ENCODE measurements at places on chromosomes 1 and 21.

- peak; percentile 73 for DNase-seq
These were observed 4.0 kb downstream of the WDR26 start for GRCh38 chr1:224430511-224431113.

DNA sequence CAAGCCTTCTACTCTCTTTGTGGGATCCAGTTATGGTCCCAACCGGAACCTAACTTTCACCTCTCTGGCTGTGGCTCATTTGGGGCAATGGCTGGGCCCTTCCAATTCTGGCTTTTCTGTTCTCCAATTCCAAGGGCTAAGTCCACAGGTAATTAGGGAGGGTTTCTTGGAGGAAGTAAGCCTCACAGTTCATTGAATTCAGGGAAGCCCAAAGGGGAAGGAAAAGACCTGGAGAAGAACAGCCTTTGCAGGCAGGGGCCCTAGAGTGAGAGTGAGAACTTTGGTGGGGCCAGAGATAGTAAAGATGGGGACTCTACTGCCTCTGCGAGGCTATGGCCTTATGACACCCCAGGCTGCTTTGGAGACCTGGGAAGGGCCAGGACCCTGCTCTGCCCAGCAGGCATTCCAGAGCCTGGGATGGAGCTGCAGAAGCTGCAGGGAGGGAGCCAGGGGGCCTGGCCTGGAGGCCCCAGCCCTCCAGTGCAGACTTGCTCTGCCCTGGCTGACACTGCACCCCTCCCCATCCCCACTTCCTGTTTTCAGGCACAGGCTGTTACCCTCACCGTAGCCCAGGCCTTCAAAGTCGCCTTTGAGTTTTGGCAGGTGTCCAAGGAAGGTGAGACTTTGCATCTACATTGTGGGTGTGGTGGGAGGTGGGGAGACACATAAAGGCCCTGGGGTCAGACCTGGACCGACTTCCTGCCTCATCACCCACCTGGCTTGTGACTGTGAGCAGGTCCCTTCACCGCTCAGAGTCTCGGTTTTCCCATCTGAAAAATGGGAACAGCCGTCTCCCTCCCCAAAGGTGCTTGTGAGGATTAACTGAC lies 18.9 kb downstream of the LDLRAP1 start:
- DNase-seq, result peak; percentile 90

- no peak for DNase-seq
These were observed 36.2 kb upstream of the EFCAB14 start for GRCh38 chr1:46755121-46755520.

GRCh38 chr1:169892927-169893644 lies 610 bp downstream of the SCYL3 start:
- peak; percentile 14 for DNase-seq

DNA sequence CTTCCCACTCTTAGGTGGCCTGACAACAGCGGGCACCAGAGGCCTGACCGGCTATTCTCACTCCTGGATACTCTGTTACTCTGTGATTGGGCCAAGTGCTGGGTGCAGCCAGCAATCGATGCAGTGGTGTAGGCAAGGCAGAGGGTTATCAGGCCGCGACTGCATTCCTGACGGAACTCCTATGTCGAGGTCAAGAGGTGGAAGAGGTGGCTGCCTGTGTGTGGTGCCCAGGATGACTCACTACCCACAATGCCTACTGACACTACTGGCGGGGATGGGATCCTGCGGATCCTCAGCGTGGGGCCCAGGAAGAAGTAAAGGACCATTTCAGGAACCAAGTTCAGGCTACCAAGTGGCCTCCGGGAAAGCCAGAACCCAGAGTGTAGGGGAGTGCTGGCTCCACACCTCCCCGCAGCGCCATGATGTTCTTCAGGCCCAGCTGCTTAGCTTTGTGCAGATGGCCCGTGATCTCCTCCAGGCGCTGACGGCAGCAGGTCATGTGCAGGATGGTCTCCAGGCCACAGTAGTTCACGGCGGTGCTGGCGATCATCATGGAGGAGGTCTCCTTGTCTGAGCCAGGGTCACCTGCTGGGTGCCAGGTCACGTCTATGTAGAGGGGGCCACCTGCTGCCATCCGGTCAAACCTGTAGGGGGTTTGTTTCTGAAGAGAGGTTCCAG lies 4.9 kb downstream of the MTHFR start:
- no peak for DNase-seq

DNA sequence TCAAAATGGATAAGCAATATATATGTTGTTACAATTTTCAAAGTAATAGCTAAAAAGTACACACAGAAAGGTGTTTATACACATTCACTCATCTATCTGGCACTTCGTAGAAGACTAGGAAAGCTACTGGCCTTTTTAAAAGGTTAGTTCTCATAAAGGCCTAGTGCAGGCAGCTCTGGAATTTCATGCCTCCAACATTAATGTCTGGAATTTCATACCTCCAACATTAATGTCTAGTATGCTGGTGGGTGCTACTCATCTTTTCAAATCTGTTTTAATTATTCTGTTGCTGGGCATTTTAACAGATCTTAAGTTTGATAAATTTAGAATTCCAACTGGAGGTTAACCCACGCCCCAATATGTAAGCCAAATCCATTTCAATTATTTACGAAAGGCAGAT lies 124.2 kb downstream of the AKT3 start:
- no peak for DNase-seq

DNA sequence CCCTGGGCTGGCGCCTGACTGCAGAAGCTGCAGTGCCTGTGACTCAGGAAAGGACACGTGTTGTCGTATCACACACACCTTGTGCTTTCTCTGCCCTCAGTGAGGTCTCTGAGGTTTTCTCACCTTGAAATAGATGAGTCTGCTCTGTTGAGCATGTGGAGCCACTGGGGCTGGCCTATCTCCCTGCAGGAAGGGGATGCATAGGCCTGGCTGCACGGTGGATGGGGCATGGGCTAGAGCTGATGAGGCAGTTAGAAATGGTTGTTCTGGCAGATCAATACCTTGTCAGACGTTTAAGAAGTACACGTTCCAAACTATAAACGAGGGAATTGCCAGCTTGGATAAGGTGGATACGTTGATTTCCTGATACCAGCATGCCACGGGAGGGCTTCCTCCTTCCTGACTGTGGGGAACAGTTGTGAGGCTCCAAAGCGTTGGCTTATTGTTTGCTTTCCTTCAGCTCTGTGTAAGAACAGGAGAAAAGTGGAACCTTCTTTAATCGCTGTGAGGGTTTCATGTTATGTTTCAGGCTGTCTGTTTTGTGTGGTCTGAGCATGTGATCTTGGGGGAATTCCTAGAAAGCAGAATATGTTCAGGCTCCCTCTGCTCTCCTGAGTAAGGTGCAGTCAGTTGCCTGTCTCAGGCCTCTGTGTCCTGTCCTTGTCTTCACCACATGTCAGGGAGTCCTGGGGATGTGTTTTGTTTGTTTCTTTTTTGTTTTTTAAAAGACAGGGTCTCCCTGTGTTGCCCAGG lies 44.8 kb downstream of the PCNT start:
- peak; percentile 45 for DNase-seq

DNA sequence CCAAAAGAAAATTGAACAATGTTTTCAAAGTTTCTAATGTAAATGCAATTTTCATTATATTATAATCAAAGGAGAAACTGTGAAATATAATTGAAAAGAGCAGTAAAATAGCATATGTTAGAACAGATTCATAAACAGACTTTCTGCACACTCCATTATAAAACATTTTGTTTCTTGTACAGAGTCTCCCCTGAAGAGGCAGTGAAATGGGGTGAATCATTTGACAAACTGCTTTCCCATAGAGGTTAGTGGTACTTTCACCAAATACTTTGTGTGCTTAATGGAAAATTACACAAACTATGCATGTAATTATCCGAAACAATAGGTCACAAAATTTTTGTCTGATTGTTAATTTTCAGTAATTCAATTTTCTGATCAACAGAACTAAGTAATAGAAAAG lies 1.9 kb downstream of the RGS18 start:
- DNase-seq, result no peak

- DNase-seq, result no peak
These were observed 28.5 kb upstream of the EPS8L3 start for GRCh38 chr1:109792056-109792831.

- no peak for DNase-seq
These were observed 118.9 kb downstream of the PGBD5 start for GRCh38 chr1:230307213-230307612.

- DNase-seq, result no peak
These were observed 26.5 kb downstream of the METTL18 start for GRCh38 chr1:169768161-169768560.

DNA sequence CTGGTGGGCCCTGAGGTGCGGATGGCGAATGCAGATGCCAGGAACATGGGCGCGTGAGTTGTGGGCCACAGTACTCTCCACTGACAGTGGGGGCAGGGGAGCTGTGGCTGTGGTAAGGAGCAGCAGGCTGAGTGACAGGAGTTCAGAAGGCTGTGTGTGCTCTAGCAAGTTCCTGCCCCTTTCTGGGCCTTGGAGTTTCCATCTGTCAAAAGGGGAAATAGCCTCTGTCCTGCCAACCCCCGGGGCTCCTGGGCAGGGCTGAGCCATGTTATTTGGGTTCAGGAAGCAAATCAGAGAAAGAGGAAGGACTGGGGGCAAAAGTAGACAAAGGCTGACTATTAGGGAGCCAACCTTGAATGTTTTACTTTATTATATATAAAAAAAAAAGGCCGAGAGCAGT lies 19.5 kb upstream of the MFN2 start:
- DNase-seq, result no peak

DNA sequence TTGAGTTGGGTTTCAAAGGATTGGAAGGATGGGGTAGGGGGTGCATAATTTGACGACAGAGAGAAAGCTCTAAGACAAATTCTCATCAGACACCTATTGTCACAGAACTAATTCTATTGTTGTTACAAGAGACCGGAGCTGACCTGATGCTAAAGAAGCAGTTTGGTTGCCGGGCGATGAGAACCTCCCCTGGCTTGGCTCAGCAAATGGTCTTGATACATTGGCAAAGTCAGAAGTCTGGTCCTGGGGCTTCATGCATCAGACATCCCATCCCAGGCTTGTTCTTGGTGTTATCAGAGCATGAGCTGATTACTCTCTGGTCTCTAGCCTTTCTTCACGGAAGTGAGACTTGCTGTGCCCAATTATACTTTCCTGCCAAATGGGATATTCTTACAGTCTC lies 15.4 kb downstream of the TRIM67 start:
- no peak for DNase-seq

- no peak for DNase-seq
These were observed 37.1 kb downstream of the TRAPPC10 start for GRCh38 chr21:44049182-44049581.

GRCh38 chr1:920010-920409 lies 3.7 kb upstream of the SAMD11 start:
- no peak for DNase-seq

DNA sequence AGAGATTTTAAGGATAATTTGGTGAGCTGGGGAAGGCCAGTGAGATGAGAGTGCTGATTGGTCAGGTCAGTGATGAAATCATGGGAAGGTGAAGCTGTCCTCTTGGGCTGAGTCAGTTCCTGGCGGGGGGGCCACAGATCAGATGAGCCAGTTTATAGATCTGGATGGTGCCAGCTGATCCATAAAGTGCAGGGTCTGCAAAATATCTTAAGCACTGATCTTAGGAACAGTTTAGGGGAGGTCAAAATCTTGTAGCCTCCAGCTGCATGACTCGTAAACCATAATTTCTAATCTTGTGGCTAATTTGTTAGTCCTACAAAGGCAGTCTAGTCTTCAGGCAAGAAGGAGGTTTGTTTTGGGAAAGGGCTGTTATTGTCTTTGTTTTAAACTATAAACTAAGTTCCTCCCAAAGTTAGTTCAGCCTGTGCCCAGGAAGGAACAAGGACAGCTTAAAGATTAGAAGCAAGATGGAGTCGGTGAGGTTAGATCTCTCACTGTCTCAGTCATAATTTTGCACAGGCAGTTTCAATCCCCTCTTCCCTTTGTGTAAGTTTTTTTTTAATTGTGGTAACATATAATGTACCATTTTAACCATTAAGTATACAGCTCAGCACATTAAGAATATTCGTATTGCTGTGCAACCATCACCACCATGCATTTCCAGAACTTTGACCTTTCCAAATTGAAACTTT lies 39.4 kb downstream of the PTAFR start:
- DNase-seq, result no peak

- no peak for DNase-seq
These were observed 613.7 kb upstream of the B3GALT2 start for GRCh38 chr1:193799948-193800690.

- DNase-seq, result no peak
These were observed 5.9 kb downstream of the BACH1 start for GRCh38 chr21:29304597-29304996.

GRCh38 chr1:205199090-205199930 lies 12.2 kb downstream of the DSTYK start:
- peak; percentile 8 for DNase-seq

Data from CD4-positive, alpha-beta T cell treated with Interleukin-12 subunit alpha and Interleukin-12 subunit beta, for 1 hour (primary cell).